Activated naive CD4-positive, alpha-beta T cell treated with anti-CD3 and anti-CD28 coated beads, Interleukin-2, amount 50 U/mL, for 72 hours (primary cell): ENCODE measurements at places on chromosomes 2 and 18. TPM values are rescaled to one million over a fixed set of nuclear protein-coding genes. Genes with fewer than 3 reads are reported as not detected.

DNA sequence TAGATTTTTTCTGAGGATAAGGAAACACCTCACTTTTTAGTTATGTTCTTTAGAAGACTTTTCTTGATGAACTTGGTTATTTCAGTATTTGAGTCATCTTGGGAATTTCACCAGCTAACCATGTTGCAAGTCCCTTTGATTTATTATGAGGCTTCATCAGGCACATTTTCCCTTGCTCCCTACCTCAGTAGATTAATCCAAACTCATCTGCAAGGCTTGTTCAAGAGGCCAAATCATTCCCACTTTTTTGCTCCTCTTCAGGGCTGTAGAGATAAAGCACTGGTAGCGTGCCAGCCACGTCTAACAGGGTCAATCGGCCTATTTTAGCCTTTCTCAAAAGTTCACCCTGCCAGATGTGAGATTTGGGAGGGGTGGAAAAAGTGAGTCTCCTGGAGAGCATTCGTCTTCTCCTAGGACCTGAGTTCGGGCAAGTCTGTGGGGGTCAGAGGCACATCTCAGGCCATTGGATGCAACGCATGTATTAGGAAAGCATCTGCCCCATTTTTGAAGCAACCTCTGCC, 120.3 kb downstream of the RDH14 start:
- no peak for DNase-seq

- no peak for DNase-seq
Observed at GRCh38 chr2:204645018-204645773, 99.9 kb downstream of the PARD3B start.

The FOXI3 gene
- total RNA-seq, result not detected

- DNase-seq, result no peak
Observed at GRCh38 chr18:75043478-75043877, 165.5 kb downstream of the PTGR3 start.

The RAB17 gene
- not detected for total RNA-seq

DNA sequence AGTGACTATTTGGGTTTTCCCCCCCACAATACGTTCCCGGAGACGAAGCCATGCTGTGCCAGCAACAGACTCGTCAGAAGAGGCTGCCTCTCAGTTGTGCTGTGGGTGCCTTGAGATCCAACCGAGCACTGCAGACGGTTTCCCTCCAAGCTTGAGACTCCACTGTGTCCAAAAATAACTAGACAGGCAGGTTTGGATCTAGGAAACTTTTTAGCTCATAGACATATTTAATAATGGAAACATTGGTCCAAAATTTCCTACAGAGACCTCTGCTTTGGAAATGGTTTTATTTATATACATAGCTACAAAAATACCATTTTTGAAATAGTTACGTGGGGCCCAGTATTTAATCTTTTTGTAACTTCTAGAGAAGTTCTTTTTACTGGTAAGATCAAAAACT, 63.1 kb upstream of the SPATS2L start:
- DNase-seq, result no peak

GRCh38 chr2:178246696-178247095, 52.4 kb downstream of the OSBPL6 start:
- DNase-seq, result no peak

DNA sequence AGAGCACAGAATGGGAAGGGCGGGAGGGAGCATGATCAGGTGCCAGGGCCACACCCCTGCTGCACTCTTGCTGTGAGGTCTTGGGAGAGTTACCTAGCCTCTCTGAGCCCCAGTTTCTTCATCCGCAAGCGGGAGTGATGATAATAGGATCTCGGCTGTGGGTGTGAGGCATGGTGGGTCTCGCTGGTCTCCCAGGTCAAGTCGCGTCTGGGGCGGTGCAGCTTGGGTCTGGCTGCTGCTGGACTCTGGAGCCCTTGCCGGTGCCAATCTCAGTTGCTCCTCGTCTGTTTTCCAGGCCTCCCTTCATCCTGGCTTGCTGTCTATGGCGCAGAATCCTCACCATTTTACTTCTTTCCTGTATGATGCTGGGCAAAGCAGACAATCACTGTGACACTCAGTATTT, 130.3 kb upstream of the RAB12 start:
- no peak for DNase-seq

- DNase-seq, result no peak
Observed at GRCh38 chr2:216501854-216502253, 3.2 kb downstream of the RPL37A start.
